ENCODE measurements at places on chromosomes 4 and X.

- DNase-seq = no peak
Observed at GRCh38 chrX:3779546-3779945, 66.1 kb upstream of the PRKX start.

DNA sequence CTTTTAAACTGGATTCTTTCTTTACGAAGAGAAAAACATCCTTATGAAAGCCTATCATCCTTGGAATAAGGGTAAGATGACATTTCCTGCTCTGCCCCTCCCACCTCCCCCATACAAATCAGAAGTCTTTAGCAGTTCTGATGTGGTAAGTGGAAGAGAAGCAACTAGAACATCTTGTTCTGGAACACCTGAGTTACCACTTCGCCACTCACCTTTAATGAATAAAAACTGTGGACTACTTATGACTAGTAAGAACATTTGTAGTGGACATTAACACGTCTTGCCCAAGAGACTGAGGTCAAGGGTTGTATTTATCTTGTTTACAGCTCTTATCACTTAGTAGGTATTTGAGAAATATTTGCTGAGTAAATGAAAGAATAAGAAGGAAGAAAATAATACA, 4.3 kb downstream of the XKRX start:
- DNase-seq = no peak

- DNase-seq = no peak
Observed at GRCh38 chr4:77199276-77199675, 42.3 kb downstream of the CCNG2 start.

- DNase-seq = no peak
Observed at GRCh38 chr4:16663307-16663706, 235.1 kb downstream of the LDB2 start.

- DNase-seq = no peak
Observed at GRCh38 chrX:47574547-47575301, 7.5 kb upstream of the TIMP1 start.

DNA sequence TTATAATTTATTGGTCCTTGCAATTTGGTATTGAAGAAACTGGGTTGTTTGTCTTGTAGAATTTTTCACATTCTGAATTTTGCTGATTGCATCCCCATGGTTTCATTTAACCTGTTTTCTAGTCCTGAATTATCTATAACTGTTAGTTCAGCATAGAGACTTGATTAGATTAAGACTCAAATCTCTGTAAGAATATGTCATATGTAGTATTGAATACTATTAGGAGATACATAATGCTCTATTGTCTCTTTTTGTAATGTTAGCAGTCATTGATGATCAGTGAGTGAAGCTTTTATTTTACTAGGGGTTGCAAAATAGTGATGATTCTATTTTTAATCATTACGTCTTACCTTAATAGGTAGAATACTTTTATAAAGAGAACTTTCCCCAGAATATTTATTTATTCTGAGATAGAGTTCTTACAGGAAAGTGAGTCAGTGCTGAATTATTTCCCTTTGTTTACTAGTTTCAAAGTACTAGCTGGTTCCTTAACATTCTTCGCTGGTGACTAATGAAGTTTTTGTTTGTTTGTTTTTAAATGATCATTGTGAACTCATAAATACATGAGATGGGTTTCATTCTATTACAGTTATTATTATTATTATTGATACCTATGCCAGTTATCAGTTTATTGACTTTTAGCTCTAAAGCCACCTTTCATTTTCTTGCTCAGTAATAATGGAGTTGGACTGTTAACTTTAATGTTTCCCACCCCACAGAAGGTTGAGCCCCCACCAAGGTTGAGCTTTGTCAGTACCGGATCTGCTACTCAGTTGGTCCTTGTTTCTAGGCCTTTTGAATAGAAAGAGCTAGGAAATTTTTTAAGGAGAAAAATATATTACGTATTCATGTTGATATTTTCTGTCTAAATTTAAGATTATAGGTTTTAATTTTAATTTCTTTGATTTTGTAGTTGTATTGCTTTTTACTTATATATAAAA, 102.3 kb downstream of the LARP1B start:
- DNase-seq = no peak

DNA sequence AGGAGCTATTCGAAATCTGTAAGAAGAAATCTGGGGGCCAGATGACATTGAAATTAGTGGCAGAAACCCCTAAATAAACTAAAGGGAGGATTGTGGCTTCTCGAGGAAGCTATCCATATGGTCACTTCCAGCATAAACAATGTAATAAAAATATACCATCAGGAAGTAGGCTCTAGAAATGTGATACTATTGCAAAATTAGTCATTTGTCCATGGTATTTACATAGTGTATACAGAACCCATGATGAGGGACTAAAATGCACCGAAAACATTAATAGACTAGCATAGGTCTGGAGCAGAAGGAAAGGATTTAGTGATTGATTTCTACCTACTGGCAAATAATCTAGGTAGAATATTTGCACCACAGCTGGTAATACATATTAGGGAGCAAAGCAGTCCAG, 1344.0 kb downstream of the FSTL5 start:
- no peak for DNase-seq

GRCh38 chr4:142777045-142777743, 68.9 kb downstream of the INPP4B start:
- no peak for DNase-seq

DNA sequence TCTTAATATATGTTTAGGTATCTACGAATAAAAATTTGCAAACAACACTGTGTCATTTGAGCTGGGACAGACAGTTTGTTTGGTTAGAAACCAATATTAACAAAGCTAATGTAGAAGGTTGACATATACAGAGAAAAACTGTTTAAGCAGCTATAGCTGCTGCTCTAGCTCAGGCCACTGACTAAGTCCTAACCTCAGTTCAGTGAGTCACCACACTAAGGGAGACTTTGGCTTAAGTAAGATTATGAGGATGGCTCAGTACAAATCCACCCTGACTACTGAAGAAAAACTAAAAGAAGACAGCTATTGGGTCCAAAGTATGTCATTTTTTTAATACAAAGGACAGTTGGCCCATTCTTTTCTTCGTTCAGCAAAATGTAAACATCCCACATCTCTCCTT, 717.3 kb upstream of the ACTRT1 start:
- DNase-seq = no peak

- no peak for DNase-seq
Observed at GRCh38 chr4:117817301-117817700, 217.0 kb upstream of the NDST3 start.

DNA sequence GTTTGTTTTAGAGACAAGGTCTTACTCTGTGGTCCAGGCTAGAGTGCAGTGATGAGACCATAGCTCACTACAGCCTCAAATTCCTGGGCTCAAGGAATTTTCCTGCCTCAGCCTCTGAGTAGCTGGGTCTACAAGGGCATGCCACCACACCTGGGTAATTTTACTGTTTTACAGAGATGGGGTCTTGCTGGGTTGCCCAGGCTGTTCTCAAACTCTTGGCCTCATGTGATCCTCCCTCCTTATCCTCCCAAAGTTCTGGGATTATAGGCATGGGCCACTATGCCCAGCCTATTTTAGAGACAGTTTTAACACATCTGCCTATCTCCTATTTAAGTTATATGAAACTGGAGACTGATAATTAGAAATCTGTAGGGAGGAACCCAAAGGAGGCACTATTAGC, 53.8 kb downstream of the SPRY1 start:
- DNase-seq = no peak

Measured in KBM-7 (cell line).